ENCODE measurements at places on chromosomes 11 and 22.

DNA sequence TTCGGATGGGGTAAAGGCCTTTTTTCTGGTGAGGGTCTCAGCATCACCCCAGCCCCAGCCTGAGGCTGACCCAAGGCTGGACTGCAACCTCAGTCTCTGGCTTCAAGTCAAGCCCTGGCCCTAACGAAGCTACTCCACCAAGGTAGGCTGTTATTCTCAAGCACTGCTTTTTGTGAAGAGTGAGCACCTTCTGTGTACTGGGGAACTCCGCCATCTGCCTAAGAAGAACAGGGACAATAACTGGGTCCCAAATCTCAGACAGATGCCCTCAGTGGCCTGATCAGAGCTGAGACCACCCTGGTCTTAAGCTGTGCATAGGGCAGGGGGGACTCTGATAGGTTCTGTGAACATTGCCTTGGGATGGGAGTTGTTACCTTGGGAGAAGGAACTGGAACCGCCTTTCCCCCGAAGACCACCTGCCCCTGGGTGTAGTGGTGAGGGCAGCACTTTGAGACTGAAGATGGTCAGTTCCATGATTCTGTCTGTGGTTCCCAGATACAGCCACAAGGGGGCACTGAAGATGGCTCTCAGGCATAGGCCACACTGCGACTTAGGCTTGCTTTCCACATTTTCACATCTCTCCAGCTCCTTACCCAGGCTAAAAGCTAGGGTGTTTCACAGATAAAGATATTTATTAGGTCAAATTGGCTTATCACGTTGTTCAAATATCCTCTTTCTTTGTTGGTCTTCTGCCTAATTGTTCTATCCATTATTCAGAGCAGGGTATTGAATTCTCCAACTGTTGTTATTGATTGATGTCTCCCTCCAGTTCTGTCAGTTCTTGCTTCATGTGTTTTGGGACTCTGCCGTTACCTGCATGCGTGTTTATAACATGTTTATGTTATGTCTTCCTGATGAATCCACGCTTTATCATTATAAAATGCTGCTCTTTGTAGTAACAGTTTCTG lies 11.8 kb upstream of the UVRAG start:
- DNase-seq: peak; percentile 59

GRCh38 chr11:11620173-11620920 lies 1.5 kb downstream of the GALNT18 start:
- DNase-seq: no peak

DNA sequence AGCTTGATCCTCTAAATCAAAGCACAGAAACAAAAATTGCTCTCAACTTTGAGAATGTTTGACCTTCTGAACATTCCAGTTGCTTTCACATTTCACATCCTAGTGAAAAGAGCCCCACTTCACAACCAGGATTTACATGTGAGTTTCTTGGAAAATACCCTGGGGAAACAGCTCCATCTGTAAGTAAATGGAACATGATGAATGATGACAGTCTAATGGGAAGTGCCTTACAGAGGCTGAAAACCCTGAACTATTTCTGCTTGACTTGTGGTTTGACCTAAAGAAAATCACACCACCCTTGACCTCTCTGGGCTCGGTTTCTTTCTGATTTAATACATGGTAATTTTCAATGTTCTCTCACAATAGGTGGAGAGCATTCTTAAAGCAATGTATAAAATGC lies 499.4 kb upstream of the API5 start:
- no peak for DNase-seq

- DNase-seq: no peak
These were observed 84.6 kb downstream of the DBX1 start for GRCh38 chr11:20075627-20076026.

DNA sequence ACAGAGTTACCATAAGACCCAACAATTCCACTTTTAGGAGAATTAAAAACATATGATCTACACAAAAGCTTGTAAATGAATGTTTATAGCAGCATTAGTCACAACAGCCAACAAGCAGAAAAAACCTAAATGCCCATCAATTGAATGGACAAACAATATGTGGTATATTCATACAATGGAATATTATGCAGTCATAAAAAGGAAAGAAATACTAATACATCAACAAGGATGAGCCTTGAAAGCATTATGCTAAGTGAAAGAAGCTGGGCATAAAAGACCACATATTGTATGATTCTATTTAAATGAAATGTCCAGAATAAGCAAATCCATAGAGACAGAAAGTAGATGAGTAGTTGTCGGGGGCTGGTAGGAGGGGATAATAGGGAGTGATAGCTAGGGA lies 5.0 kb downstream of the MPZL2 start:
- DNase-seq: no peak

DNA sequence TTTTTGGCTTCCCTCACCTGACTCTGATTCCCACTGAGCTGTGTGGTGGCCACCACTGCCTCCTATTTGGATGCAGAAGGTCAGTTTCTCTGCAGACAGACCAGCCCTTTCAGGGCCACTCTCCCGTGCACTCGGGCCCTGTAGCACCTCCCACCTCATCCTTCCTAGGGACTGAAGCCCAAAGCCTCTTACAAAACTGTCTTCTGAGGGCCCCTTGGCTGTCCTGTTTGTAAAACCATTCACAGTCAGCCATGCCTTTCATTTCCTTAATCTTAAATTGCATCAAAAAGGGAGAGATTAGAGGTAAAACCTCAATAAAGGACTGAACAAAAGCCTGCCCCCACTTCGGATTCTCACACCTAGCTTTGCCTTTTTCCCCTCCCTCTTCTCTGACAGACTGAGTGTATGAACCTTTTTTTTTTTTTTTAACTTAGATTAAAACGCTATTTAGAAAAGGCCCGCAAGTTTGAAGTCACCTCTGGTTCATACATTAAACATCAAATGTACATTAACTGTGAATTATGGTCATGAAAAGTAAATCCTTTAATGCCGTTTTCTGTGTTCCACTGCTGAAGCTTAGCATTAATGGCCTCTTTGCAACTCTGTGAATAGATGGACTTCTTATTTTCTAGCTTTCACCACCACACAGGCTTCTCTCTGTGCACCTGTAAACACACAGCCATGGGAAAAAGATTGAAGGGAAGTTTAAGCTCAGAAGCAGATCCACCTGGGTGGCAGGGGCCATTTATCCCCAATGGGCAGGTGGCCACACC lies 247.2 kb upstream of the CADM1 start:
- DNase-seq: no peak

GRCh38 chr11:762421-763072 lies 14.7 kb downstream of the GATD1 start:
- DNase-seq: no peak

DNA sequence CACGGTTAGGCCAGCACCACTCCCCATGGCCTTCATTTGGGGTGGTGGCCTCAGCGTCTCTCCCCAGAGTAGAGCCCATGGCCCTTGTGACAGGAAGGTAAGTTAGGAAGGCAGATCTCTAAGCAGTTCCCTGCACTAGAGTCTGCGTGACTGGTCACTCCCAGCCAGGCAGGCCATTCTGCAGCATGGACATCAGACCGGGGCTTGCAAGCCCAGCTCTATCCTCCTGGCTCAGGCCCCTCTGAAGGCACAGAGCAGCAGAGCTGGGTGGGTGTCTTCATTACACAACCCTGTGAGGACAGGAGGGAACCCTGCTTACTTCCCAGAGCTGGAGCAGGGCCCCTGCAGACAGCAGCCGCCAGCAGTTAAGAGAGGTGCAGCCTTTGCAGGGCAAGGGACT lies 77.3 kb downstream of the PIWIL3 start:
- no peak for DNase-seq

GRCh38 chr11:64037027-64037634 lies 1.4 kb downstream of the FLRT1 start:
- no peak for DNase-seq
